Endodermal cell (in vitro differentiated cells): ENCODE measurements at places on chromosomes 16 and 17. TPM values are rescaled to one million over a fixed set of nuclear protein-coding genes. Genes with fewer than 3 reads are reported as not detected.

NOXO1 gene
- 0.50 to 0.59 TPM in 2 of 3 replicates, not detected in the other for total RNA-seq

- no peak overlapping the region for H3K4me3 ChIP-seq
- no peak overlapping the region for H3K27ac ChIP-seq
- no peaks in the 10 kb centered on the region for H3K36me3 ChIP-seq
- no peak for DNase-seq
- H3K27me3 ChIP-seq: peaks cover 5% of the 10 kb centered on the region
These were observed 3.5 kb downstream of the KRT40 start for GRCh38 chr17:40980596-40980995.

GRCh38 chr17:1946021-1946932 lies 78.9 kb downstream of the RTN4RL1 start:
- no peak overlapping the region for H3K4me3 ChIP-seq
- H3K27me3 ChIP-seq: no peaks in the 10 kb centered on the region
- H3K27ac ChIP-seq: no peak overlapping the region
- H3K36me3 ChIP-seq: peaks cover 7% of the 10 kb centered on the region
- DNase-seq: no peak
- H3K4me1 ChIP-seq: peaks cover 10% of the 10 kb centered on the region

RCVRN gene
- total RNA-seq: not detected in 2 replicates

JUP gene
- total RNA-seq: 112 to 139 TPM (median 125 TPM) in 3 replicates

GRCh38 chr16:12255473-12255872 lies 278.9 kb downstream of the SNX29 start:
- no peak overlapping the region for H3K4me3 ChIP-seq
- no peak for DNase-seq
- peaks cover 3% of the 10 kb centered on the region for H3K4me1 ChIP-seq
- H3K27ac ChIP-seq: no peak overlapping the region
- no peaks in the 10 kb centered on the region for H3K36me3 ChIP-seq

GRCh38 chr17:46118964-46119363 lies 74.3 kb downstream of the KANSL1 start:
- H3K36me3 ChIP-seq: peaks cover under 1% of the 10 kb centered on the region
- H3K4me1 ChIP-seq: peaks cover 8% of the 10 kb centered on the region
- no peak overlapping the region for H3K27ac ChIP-seq
- H3K4me3 ChIP-seq: no peak overlapping the region

DNA sequence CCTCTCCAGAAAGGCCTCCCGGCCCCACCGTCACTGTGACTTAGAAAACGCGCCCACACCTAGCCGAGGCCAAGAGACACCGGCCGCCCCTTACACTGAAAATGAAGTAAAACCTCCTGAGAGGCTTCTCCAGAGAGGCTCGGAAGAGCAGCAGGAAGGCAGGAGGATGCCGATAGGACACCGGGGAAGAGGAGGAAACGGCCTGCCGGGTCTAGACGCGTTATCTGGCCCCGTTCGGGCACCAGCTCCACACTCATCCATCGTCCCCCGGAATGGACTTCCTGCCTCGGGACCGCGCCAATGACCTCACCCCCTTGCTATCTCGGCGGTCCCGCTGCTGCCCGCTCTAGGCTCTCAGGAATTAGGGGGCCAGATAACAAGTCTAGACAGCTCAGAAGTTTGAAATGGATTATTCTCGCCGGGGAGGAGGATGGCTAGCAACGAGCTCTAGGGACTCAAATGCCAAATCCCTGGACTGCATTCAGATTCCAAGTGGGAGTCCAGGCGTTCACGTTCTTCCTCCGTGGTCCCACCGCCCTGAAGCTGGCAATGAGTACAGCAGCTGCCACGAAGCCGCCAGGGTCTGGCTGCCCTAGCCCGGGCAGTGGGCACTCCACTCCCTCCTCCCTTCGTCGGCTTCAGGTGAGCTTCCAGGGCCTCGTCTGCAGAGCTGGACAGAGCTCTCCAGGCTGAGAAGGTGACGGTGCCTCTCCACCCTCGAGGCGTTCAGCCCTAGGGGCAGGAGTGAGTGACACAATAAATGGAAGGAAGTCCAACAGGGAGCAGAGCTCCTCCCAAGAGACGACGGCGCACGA lies 350.9 kb downstream of the FOXL1 start:
- peak overlapping the region; percentile 42 for H3K27ac ChIP-seq
- H3K36me3 ChIP-seq: no peaks in the 10 kb centered on the region
- no peak overlapping the region for H3K4me3 ChIP-seq
- DNase-seq: no peak

- no peak overlapping the region for H3K4me3 ChIP-seq
- H3K36me3 ChIP-seq: no peaks in the 10 kb centered on the region
- DNase-seq: no peak
- no peaks in the 10 kb centered on the region for H3K4me1 ChIP-seq
- H3K27me3 ChIP-seq: no peaks in the 10 kb centered on the region
- no peak overlapping the region for H3K27ac ChIP-seq
These were observed 18.9 kb downstream of the DNAH17 start for GRCh38 chr17:78558181-78558850.

PMFBP1 gene
- 1.1 to 4.1 TPM (median 3.0 TPM) in 3 replicates for total RNA-seq

MPV17L gene
- total RNA-seq: 1.7 to 2.8 TPM (median 2.7 TPM) in 3 replicates
